ENCODE measurements at places on chromosomes 2 and 18.

DNA sequence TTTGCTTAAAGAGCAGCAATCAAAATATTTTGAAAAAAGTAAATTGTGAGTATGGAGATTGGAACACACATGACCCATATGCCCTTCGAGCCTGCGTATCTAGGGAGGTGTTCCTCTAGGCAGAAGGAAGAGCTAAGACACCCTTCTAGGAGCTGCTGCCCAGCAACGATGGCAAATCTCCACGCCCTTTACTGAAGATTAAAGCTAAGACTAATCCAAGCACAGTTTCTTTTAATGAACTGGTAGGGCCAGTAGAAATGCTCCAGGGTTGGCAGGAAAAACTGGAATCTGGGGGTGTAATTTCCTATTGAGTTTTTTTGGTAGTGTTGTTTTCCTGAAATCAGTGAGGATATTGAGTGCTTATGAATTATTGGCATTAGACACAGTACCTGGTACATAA is 712 bp upstream of the SERPINB13 start:
- DNase-seq: no peak

DNA sequence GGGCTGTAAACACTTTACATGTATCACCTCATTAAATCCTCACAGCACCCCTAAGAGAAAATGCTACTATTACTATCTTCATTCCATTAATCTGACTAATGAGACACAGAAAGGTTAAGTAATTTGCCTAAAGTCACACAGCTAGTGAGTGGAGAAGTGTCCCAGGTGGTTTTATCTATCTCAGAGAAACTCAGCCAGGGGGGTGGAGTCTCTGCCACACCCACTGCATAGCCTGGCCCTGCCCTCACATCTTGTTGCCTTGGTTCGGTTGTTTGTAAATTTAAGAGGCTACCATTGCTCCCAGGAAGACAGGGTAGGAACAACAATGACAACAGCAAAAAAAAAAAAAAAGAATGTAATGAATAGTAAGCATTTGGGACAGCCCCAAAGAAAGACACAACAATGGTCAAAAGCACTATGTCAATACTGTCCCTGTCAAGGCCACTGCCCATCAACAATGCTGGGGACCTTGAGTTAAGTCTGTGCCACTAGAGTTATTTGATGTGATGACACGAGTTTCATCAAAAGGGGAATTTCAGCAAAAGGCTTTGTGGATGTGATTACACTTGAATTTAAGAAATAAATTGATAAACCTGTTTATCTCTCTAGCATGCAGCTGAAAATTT is 17.5 kb downstream of the CYRIA start:
- DNase-seq: peak; percentile 43

DNA sequence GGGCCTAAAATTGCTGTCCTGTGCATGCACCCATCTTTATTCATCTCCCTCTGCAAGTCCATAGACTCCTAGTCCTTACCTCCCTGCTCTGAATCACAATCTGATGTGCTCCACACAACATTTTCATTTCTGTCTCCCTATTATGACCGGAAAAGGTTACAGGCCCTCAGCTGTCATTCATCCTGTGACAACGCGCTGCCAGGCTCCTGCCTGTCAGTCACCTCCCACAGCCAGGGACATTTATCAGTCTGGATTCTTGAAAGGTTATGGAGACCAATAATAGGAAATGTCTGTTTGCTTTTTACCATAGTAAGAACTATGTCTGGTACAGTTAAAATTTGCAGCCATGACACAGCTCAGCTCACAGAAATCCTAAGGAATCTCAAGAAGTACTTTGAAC is 197.1 kb downstream of the RDH14 start:
- no peak for DNase-seq

DNA sequence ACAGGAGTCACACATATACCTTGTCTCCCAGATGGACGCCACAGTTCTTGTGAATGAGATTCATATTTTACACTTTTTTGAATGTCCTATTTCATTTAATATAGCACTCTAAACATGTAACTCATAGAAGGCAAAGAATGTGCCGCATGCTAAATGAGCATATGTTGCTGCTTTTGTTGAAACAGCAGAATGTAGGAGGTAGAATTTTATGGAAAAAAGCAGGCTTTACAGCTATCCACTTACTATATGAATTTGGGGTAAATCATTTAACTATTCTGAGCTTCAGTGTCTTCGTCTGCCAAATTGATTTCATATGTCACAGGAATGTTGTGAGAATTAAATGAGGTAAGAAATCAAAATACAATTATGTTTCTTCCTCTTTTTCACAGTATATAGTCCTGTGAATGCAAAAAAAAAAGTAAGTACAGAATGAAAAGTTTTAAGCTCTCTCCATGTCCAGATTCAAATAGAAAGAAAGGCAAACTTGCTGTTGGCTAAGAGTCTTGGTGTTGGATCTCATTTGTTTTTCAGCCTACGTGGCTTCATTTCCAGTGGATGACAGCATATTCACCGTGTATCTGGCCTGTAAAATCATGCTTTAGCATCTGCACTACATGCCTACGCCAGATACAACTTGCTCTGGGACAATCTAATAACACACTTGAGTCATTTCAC is 154.7 kb upstream of the CNTNAP5 start:
- no peak for DNase-seq

- DNase-seq: no peak
Observed at GRCh38 chr2:160194351-160194750, 5.7 kb downstream of the ITGB6 start.

DNA sequence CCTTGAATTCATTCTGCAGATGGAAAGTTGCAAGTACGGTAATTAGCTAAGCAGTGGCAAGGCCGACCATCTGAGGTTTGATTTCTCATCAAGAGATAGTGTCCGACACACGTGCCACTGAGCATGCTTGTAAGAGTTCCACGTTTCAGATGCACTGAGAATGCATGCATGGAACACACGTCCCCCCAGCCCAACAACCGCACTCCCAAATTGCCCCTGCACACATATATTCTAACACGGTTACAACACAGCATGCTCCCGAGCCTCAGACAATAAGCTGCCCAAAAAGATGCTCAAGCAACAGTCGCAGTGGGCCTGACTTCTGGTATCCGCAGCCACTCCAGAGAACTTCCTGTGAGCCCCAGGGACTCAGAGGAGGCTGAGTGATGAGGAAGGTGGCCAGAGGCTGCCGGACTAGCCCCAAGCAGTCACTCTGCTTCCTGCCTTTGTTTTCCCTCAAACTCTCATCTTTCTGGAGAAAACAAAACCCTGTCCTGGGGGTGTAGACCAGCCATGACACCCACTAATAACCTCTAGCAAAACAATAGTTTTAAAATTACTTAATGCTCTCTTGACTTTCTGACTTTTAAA is 204.0 kb downstream of the TGIF1 start:
- DNase-seq: no peak

DNA sequence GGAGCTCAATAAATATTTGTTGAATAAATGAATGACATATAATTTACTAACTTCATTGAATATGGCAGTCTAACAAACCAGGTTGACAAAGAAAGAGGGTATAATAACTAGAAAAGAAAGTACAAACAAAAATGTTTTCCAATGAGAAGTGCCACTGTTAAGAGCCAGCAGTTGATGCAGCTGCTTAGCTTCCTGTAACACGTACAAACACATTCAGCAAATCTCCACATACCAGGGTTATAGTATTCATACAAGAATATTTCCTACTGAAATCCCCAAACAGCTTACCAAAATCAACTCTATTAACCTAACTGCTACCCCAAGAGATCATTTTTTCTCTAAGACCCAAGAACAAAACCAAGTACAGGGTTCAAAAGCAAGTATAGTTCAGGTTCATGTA is 77.7 kb downstream of the THADA start:
- DNase-seq: no peak

DNA sequence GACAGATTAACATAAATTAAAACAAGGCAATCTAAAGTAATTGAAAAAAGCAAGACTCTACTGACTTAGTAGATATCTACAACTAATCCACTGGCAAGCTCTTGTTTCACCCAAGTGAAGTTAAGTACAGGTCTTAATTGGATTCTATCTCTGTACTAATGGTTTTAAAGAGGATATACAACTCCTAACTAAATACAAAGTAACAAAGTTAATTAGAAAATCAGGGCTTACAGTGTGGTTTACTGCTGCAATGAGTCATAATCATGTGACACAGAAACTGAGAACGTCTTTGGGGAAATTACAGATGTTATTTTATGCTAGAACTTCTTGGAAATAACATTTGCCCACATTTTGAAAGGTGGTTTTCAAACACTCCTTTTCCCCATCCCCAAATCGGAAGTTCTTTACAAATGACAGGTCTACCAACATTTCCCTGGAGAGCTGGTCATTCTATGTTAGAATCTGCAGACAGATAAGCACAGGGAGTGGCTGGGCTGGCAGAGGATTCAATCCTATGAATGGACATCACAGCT is 245.3 kb downstream of the STK39 start:
- DNase-seq: no peak

- no peak for DNase-seq
Observed at GRCh38 chr2:234203135-234203984, 152.9 kb downstream of the SPP2 start.

GRCh38 chr2:99450199-99450598 is 39.6 kb downstream of the REV1 start:
- DNase-seq: no peak

DNA sequence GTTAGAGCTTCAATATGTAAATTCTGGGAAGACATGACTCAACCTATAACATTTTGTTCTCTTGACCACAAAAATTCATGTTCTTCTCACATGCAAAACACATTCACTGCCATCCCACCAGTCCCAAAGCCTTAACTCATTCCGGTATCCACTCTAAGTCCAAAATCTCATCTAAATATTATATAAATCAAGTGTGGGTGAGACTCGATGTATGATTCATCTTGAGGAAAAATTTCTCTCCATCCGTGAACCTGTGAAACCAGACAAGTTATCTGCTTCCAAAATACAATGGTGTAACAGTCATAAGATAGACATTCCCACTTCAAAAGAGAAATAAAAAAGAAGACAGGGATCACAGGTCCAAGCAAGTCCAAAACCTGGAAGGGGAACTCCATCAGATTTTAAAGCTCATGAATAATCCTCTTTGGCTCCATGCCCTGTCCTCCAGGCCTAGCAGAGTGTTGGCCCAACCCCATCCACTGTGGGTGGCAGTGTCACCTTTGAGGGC is 101.3 kb downstream of the RAD51AP2 start:
- no peak for DNase-seq

- no peak for DNase-seq
Observed at GRCh38 chr2:135773917-135774316, 32.3 kb downstream of the UBXN4 start.

DNA sequence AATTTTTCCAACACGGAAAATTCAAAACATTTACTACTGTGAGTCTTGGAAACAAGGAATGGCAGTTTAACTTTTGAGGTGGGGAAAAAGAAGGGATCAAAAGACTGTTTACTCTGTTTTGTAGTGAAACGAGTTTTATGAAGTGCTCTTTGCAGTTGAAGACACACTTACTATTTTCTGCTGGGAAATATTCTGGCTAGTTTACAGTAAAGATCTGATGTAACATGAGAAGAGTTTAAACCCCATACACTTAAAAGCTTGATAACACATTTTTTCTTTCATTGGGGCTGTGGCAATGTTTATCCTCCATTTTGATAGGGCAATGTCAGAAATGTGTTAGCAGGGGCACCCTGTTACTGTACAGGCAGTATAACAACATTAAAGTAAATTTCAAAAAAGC is 124.9 kb upstream of the SMAD7 start:
- no peak for DNase-seq

DNA sequence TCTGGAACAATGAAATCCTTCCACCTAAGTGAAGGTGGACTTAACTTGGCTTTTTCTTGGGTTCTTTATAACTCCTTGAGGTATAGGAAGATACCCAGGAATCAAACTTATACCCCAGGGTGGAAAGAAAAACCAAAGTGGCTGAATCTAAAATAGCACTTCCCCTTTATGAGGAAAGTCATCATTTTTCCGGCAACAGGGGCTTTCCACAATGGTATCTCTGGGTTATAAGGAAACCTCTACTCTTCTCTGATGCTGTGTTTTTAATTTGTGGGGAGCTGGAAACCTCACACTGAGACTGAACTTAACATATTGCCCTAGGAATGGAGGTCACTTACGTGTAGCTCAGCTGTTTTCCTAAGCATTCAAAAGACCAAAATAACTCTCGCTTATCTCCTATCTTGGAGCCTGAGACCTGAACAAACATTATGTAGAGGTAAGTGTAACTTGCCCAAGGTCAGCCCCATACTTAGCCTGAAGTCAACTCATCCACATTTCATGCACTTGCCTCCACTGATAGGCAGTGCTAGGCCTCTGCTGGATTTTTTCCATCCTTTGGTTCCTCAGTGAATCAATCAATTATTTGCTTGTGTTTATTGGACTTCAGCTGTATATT is 117.9 kb downstream of the SETBP1 start:
- no peak for DNase-seq

- DNase-seq: no peak
Observed at GRCh38 chr2:233428008-233428407, 73.7 kb downstream of the DGKD start.

DNA sequence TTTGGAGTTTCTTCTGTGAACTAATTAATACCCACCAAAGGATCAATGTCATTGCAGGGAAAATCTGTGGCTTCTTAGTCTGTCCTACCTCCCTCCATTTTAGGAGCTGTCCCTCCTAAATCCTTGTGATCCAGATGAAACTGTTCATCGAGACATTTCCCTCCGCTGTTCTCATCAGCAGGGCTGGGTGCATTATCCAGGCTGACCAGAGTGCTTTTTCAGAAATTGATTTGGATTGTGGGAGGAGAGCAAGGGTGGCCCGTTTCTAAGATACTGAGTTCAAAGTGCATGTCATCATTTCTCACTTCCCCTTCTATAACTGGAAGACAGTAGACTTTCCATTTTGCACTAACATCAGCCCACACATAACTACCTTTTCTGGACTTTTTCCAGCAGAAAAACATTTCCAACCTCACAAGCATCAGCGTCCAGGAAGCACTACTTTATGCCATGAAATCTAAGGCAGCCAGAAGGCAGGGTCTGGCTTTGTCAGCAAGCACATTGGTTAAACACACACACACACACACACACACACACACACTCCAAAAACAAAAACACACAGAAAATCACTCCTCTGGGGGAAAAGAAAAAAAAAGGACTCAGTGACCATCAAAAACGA is 94.1 kb downstream of the ANKRD44 start:
- DNase-seq: peak; percentile 50

- no peak for DNase-seq
Observed at GRCh38 chr18:68969027-68969426, 171.1 kb downstream of the CCDC102B start.

- peak; percentile 17 for DNase-seq
Observed at GRCh38 chr2:204177977-204178522, 241.5 kb downstream of the ICOS start.

- DNase-seq: no peak
Observed at GRCh38 chr2:160974803-160975202, 185.4 kb upstream of the TANK start.

DNA sequence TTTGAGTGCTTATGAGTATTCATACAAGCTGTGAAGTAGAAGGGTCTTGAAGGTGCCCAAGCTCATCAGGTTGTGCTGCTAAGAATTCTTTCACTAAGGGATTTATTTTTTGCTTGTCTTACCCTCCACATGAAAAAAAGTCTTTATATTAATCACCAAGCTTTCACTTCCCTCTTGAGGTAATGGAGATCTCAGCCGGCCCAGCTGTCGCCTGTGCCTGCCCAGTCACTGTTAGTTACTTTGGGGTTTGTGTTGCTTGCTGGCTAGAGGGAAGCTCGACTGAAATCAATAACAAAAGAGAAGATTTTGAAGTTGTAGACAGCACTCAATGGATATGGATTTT is 21.9 kb downstream of the MC2R start:
- DNase-seq: peak; percentile 37

- DNase-seq: no peak
Observed at GRCh38 chr2:100782380-100782878, 37.5 kb upstream of the NPAS2 start.

Measured in germinal center (tissue), 1 donor.